ENCODE measurements at places on chromosomes 5 and 9.

GRCh38 chr9:129284607-129285291 is 106.7 kb upstream of the IER5L start:
- DNase-seq: no peak

DNA sequence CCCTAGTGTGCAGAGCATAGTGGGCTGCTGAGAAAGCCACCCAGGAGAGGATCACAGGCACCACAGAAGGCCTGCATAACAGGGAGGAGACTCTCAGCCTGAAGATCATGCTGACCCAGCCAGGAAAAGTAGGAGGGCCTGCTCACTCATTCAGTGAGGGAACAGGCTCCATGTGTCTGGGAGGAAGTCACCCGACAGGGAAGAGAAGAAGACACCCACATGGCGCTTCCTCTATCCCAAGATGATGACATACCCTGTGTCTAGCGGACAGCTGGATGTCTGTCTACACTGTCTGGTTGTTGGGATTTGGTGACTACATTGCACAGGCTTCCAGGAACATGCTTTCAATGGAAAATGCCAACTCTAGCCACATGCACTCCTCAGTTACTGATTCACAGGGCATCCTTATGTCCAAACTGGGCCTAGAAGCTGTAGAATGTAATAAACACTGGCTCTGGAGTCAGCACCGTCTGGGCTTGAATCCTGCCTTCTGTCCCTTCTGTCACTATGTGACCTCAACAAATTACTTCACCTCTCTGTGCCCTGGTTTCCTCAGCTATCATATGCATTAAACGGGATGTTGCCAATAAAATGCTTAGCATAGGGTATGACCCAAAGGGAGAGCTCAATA is 47.6 kb downstream of the KLHL3 start:
- no peak for DNase-seq

GRCh38 chr9:125479846-125480615 is 218.4 kb downstream of the GAPVD1 start:
- DNase-seq: peak; percentile 83

- DNase-seq: no peak
These were observed 144.2 kb upstream of the CDH10 start for GRCh38 chr5:24788829-24789514.

DNA sequence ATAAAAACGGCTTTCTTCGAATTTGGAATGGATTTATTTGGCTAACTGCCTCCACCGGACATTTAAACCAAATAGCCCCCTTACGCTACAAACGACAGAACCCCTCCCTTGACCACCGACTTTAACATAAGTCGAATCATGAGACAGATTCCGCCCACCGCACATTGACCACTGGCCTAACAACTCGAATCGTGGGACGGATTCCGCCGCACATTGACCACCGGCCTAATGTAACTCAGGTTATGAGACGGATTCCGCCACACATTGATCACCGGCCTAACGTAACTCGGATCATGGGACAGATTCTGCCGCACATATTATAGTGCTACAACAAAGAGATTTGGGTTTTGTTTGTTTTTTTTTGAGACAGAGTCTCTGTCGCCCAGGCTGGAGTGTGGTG is 2.7 kb upstream of the LCN9 start:
- no peak for DNase-seq

DNA sequence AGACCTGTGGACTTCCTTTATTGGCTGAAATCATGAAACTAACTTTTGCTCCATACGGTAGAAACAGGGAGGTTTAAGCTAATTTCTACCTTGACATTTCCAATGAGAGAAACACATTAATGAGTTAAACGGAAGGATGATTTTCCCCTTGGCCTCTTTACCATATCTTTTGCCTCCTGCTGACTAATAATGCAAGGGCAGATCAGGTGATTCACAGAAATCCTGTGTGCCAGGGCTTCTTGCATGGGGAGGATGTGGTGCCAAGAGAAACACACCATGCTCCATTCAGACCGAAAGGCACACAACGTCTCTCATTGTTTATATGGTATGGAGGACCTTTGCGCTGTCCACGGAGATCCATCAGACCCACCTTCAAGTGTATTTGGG is 17.4 kb upstream of the PRLR start:
- no peak for DNase-seq
